ENCODE measurements at places on chromosomes 1 and 21.

DNA sequence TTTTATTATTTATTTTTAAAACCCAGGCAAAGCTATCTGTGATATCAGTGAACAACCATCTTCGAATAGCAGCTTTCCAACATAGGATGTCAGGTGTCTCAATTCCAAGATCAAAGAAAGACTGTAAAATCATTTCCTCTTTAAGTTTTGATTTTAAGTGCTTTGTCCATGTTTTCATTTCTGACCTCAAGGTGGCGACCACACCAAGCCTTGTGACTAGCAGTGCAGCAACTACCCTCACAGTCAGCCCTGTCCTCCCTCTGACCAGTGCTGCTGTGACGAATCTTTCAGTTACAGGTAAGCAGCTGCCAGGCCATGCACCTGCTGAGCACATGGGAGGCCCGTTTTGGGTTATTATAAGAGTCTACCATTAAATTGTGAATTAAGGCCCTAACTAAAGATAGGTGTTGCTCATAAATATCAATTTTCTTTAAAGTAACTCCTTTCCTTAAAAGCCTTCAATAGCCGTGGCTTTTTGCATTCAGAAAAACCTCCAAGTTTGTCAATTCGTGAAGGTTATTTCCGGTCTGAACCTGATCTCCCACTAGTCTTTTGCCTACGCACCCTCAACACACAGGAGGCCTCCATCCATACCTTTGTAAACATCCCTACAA, 117.0 kb downstream of the CD247 start:
- peak; percentile 15 for DNase-seq

DNA sequence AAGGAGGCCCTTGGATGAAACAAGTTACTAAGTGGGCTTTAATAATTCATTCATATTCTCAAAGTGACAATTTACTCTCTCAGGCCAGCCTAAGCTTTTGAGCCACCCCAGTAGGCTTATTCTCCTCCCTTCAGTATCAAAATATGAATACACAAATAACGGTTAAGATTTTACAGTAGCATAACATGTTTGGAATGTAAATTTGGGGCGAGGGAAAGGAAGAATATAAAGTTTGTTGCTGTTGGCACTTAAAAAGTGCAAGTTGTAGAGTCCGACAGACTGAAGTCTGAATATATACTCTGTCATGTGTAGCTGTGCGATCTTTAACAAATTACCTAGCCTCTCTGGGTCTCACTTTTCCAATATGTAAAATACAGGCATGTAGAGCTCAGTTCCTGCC, 22.6 kb upstream of the MYSM1 start:
- DNase-seq, result no peak

GRCh38 chr1:67608661-67609576, 76.1 kb upstream of the GADD45A start:
- no peak for DNase-seq

DNA sequence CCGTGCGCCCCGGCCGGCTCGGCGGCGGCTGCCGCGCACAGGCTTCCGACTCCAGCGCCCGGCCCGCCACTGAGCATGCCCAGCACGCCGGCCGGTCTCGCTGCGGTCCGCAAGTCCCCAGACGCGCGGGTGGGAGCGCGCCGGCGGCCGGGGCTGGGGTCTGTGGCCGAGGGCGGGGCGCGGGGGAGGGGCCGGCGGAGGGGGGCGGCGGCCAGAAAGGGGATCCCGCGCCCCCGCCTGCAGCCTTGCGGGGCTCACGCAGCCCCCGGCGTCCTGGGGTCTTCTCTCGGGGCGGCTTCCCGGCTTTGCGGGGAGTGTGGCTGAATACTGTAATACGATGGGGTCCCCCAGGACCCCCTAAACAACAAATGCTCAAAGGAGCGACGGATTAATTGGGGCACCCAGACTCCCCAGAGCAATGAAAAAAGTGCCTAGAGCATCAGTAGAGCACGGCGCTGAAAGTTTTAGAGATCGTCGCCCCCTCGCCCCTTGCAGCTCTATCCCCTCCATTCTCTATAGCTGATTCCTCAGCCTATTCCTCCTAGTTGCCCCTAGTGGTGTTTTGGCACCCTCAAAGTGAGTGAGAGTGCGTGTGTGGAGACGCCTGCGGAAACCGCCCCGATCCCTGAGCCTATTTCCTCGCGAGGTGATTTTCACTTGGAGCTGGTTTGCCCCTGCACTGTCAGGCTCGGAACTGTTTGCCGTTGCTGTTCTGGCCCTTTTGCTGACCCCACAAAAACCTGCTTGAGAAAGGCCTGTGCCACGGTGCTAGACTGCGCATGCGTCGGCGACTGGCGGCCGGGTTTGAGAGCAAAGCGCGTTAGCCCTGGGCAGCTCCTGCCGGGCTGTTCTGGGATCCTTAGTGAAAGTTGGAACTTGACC, at the start of gene VAV3:
VAV3 (minus strand) TSS at position 71 of the 882 bp plus-strand sequence. CDS start 311 bp downstream, outside the sequence.
- DNase-seq, result peak; percentile 32

DNA sequence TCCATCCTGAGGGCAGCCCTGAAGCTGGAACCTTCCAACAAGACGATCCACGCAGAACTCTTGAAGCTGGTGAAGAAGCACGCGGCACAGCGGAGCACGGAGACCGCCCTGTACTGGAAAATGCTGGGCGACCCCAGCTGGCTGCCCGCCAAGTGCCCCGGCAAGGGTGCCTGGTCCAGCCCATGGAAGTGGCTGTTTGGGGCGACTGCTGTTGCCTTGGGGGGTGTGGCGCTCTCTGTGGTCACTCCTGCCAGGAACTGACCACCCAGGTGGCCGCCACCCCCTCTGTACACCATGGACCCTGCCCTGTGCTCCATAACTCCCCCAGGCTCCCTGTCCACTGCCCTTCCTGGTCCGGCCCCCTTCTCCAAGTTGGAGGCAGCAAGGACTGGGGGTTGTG, 90.8 kb downstream of the PPP1R12B start:
- no peak for DNase-seq

DNA sequence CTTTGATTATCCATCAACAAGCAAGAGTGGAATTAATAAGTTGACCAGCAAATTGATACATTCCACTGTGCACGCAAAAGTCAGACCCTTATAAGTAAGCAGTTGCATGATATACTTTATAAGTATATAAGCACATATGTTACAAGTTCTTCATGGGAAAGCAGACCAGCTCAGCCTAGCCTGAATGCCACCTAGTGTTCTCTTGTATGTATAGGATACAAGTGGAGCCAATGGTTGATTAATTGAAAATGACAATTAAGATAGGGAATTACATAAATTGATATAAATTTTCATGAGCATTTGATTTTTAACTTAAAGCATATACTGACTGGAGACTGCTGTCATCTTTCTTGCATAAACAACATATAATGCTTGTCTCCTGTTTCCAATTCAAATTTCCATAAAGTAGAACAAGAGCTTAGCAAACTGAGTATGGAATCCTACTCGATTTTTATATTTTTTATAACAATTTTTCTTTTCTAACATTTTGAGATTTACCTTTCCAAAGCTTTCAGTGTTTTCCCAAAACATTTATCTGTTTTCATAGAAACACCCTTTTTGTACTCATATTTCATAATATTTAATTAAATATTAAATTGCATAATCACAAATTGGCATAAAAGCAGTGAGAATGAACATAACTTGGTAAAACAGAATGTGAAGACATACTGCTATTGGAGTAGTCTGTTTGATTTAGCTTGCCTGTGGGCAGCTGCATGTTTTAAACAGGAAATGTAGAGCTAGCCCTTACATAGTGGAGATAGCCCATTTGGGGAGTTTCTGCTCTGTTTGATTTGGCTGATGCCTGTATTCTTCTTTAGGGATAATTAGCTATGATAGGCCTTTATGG, 62.8 kb downstream of the MAGI3 start:
- DNase-seq, result no peak

GRCh38 chr1:79322511-79323027, 316.0 kb upstream of the ADGRL4 start:
- no peak for DNase-seq

GRCh38 chr1:245807954-245808719, 653.4 kb downstream of the KIF26B start:
- no peak for DNase-seq

- no peak for DNase-seq
Measured at GRCh38 chr21:46486481-46487126, 27.9 kb downstream of the DIP2A start.

DNA sequence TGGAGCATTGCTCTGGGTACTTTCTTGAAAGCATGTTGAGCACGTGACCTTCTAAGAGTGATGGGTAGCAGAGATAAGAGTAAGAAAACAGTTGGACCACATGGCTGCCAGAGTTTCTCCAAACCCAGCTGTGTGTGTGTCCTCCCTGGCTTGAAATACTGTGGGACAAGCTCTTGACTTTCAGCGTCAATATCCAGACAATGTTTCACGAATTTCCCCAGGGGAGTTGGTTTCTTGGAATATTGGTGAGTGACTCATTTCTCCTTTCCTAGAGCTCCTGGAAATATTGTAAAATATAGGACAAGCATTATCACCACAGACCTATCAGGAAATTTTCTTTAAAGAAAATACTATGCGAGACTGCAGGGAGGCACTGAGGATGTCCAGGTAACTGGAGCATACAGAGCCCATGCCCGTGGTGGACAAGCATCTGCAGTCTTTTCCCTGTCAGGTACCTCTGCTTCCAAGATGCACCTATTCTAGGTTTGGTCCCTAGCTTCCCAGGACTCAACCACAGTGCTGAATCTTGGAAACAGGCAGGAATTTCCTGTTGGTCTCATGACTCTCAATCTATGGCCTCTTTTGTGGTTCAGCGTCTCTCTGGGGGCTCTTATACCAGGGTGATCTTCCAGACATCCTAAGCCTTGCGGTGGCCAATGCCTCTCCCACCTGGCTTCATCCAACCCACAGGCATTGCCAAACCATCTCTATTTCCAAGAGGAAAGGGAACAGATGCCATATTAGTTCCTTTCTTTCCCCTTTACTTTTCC, 67.4 kb downstream of the KCNJ6 start:
- no peak for DNase-seq

DNA sequence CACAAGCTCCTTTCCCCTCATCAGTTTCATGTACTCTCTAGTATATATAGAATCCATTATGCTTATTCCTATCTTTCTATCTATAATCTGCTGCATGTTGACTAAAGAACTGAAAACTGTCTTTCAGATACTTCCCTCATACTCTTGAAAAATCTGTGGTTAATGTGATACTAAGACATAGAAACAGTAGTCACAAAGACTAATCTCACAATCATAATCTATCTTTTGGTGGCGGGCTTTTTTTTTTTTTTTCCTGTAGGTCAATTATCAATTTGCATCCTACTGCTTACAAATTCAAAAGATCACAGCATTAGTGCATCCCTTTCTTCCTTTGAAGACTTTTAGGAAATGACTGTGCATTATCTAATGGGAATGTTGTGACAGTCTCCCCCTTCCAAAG, 4.7 kb downstream of the UBR4 start:
- no peak for DNase-seq

DNA sequence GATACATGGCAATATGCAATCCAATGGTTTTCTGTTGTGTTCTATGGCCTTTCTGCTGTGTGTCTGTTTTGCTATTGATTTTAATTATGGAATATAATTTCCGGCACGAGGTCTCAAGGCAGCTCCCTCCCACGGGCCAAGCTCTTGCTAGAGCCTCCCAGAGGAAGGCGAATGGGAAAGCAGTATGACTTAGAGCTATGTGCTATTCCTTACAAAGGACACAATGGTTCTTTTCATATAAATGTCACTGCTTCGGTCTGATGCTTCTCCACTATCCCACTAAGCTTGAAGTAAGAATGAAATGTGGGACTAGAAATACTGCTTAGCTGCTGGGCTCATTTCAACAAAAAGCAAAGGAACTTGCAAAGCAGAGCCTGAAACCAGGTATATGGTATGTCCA, 322.2 kb upstream of the BEND5 start:
- no peak for DNase-seq

DNA sequence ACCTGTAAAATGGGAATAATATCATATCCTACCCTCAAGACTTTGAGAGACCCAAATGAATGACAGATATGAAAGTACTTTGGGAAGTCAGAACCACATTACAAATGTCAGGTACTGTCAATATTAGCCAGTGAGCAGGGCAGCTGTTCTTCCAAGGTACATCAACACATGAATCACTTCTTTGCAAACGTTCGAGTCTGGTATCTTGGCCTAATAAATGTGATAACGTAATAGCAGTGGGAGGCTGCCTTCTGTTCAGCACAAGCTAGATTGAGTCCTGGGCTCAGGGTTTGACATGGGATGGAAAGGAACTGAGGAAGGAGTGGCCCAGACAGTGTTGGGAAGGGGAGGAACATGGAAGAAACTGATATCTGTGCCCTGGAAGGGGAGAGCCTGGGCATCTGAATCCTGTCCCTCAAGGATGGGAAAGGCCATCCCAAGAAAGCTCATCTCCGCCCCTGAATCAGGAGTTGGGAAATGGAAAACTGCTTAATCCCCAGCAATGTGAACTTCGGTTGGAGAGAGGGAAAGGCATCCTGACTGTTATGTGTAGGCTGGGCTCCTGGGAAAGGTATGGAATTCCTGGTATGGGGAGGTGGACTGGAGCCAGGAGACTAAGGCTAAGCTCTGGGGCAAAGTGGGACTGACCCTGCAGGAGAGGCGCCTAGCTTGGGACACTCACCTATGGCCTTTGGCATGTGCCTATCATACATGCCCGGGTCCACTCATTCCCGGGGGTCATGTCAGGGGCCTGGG, 14.3 kb downstream of the KCNC4 start:
- DNase-seq, result no peak

DNA sequence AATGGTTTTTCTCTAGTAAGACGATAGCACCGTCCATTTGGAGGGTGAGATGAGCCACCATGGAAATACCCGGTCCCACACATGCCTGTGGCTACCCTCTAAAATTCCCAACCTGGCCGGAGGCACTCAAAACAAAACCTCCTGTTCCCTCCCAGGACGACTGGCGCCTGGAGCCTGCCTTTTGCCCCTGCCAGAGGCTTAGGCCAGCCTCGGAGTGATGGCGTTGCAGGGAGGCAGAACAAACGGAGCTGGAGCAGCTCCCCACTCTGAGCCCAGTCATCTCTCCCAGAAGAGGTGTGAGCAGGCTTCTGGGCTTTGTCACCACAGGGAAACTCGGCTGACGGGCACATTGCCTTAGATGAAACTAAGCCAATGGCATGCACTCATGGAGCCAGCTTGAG, 213.7 kb upstream of the HOOK1 start:
- DNase-seq, result no peak

DNA sequence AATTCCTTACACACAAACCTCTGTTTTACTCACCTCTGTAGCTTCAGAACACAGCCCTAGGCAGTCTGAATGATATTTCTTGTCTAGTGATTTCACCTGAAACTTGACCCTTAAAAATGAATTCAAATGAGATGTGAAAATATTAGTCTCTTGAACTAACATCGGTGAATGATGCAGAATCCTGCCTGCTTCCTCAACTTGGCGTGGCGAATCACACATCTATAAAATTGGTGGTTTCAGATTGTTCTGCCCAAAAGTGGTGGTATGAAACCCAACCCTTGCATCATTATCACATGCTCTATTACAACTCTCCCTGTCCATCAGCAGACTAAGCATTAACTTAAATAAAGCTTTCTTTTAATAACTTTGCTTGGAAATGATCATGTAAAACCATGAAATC, 26.9 kb upstream of the C1orf21 start:
- no peak for DNase-seq

DNA sequence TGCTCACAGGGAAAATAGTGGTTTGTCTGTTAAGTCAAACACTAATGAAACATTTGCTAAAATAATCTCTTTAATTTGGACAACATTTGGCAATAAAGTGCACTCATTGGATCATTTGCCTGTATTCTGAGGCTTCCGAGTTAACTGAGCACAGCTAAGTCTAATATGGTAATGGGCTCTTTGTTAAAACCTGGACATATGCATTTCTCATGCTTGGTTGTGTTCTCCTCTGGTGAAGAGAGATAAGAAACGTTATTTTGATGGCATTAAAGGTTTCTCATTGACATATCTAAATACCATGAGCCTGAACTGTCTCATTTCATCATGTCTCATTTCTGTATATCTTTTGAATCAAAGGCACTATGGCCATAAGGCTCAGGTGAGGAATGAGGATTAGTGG, 13.4 kb upstream of the NRIP1 start:
- DNase-seq, result no peak

GRCh38 chr1:23371987-23372880, 2.6 kb upstream of the ZNF436 start:
- DNase-seq, result no peak

Data from retinal pigment epithelial cell (primary cell).